CD4-positive, alpha-beta T cell treated with Interleukin-15 for 1 hour (primary cell): ENCODE measurements at places on chromosomes 3 and 15.

DNA sequence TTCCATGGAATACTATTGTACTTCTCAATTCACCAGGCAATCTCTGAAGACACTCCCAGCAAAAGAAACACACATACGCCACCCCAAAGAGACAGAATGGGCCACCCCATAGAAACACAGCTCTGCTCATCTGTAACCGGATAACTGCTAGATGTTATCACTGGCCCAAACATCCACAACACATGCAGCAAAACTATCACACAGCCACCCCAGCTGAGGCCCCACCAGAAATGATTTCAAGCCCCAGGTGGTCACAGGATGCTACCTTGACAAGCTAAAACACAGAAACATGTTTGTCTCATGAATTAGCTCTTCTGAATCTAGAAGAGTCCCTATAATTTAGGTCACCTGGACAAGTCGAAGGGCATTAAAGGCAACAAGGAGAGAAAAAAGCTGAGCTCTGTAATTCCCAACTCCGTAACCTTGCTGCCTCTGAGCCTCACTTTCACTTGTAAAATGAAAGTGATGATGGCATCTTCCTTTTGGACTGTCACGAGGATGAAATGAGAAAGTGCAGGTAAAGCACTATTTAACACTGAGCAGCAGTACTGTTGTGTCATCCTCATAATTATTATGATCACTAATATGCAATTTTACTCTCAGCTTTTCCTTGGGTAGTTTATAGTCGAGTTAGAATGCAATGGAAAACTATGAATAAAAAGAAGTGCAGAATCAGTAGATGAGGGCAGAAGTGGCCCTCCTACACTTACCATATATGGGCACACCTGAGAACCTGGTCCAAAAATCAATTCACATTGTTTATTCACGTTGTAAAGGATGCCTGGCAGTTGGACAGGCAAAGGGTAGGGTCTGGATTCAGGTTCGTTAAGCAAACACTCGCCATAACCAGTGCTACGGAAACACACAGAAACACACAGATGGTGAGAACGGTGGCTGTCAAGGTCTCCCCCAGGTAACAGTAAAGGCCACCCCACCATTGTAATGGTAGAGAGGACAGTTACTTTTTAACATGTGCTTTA, 38.6 kb downstream of the ADAMTS9 start:
- DNase-seq: no peak

DNA sequence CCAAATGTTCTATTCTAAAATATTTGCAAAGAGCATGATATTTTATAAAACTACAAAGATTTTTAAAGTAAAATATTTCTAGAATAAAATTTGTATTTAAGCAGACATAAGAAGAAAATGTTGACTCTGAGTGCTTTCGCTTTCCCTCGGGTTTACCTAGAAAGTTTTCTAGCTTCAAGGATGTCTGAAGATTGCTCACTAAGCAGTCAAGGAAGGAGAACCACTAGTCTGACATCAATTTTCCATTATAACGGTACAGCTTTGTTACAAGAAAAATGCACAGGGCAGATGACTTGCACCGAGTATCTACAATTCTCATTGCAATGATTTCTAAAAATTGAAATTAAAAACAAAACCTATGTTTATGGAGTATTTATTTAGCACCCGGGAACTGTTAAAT, 14.2 kb downstream of the GPR15 start:
- DNase-seq: no peak

DNA sequence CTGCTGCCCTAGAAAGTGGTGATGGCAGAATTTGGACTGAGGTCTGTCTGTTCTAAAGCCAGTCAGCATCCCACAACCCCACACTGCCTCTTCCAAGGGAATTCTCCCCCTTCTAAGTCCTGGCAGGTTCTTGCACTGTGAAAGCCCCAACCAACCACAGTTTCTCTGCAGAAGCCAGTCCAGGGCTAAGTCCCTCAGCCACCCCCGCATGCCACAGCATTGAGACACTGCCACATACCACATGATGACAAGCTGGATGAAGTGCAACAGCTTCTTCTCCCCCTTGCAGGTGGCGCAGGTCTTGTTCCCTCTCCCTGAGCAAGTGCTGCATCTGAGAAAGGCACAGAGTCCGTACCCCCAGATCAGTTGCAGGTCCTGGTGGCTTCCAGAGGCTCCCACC, 18.6 kb downstream of the SSUH2 start:
- DNase-seq: no peak

DNA sequence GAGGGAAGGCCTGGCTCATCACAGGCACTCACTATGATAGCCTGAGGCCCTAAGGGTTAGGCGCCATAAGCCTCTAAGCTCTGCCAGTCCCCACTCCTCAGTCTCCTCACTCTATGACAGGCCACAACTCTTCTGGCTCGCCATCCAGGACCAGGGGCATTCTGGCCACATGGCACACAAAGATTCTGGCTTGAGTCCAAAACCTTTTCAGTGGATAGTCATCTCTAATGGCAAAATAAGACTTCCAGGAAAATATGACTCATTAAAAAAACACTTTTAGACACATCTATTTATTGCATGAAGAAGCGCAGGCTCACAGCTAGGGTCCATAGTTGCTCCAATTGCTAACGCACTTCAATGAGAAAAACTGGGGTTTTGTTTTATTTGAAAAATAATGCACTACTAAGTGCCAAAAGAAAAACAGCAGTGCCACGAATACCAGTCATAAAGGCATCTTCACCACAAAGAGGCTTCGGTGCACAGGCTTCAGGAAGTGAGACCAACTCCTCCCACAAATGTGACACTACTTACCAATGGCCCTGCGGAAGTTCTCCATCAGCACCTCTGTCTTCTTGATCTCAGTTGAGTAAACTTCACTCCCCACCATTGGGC, 11.1 kb downstream of the RUVBL1 start:
- peak; percentile 46 for DNase-seq

DNA sequence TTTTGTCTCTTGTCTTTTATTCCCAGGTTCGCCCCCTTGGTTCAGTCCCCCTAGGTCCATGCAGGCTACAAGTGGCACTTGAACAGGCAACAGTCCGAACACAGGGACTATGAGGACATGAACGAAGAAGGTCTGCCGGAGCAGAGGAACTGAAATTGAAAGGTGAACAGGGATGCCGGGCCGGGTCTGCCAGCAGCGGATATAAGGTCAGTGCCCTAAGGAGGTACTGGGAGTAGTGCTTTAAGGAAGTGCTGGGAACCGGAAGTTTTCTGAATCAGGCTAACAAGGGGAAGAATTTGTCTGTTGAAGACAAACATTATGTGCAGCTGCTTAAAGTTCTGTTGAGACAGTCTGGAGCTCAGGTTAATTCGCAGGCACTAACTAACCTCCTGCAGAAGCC, 46.8 kb downstream of the LSM3 start:
- no peak for DNase-seq

DNA sequence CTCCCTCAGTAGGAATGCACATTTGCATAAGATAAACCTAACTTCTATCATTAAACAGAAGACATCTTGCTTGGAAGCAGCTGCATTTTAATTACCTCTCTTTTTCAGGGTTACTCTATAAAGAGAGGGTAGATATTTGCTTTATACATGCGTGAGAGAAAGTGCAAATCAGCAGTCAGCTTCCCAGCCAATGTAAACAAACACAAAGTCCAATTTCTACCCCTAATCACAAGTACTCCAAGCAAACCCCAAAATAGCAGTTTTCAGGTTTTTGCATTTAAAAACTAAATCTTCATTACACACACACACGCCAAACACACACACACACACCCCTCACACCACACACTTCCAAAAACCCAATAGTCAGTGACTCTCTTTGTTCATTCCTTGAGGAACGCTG, 303.9 kb upstream of the ALCAM start:
- DNase-seq: no peak

DNA sequence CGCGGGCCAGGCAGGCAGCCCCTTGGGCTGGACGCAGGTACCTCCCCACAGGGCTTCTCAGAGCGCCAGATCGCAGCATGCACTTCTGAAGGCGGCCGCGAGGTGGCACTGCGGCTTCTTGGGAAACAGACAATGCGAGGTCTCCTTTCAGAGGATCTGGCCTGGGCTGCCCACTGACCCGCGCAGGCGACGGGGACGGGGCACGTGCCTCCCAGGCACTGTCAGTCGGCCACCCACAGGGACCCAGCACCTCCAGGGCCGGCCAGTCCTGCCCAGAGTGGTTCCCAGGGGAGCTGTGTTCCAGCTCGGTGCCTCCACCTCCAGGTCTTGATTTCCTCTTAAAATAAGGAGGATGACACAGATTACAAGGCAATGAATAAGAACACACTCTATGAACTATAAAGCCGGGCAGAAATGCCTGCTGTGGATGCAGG, 24.4 kb upstream of the TXNRD3 start:
- peak; percentile 67 for DNase-seq

GRCh38 chr15:68340726-68341671, 63.5 kb downstream of the FEM1B start:
- DNase-seq: no peak

DNA sequence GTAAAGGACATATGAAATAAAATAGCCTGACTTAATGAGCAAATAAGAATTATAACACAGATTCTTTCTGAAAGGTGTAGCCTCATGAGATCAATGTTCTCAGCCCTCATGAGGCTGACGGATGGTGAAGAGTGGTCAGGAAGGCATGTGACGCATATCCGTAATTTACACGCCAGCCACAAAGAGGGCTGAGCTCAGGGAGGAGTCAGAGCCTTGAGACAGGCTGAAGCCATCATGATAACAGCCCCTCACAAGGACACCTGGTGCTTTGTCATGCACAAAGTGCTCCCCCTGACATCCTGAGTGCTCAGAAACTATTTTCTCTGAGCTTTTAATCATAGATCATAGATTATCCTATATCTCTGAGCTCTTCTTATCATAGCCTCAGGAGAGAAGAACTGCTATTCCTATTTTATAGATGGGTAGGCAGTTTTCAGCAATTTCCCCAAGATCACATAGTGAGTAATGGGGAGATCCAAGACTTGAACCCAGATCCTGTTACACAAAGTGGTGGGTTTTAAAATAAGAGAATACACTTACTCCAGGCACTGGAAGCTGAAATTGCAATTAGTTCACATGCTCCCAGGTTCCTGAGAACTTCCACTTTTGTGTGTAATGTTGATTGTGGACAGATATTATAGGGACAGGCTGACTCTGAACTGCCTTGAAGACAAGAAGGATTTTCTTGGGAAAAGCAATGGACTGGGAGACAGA, 267.1 kb downstream of the RPLP1 start:
- peak; percentile 84 for DNase-seq

DNA sequence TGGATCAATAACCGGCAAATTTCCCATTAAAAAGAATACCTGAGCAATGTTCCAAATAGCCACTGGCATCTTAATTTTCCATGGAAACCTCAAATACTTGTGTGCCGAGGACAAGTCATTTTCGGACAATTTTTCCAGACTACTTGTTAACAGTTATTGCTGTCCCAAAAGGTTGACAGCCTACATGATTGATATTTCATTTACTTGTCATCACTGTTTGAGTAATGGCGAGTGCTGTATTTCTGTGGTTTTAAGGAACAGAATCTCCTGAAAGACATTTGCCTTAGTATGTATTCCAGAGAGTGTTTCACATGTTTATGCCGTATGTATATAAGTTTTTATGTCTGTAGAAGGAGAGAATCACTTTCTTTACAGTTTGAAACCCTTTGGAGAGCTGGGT, 36.7 kb downstream of the MAP2K5 start:
- DNase-seq: no peak

- DNase-seq: no peak
Measured at GRCh38 chr3:153889905-153890334, 231.3 kb upstream of the ARHGEF26 start.

- DNase-seq: no peak
Measured at GRCh38 chr3:126915015-126915414, 67.9 kb upstream of the PLXNA1 start.

GRCh38 chr3:192825657-192826200, 91.9 kb downstream of the MB21D2 start:
- no peak for DNase-seq

DNA sequence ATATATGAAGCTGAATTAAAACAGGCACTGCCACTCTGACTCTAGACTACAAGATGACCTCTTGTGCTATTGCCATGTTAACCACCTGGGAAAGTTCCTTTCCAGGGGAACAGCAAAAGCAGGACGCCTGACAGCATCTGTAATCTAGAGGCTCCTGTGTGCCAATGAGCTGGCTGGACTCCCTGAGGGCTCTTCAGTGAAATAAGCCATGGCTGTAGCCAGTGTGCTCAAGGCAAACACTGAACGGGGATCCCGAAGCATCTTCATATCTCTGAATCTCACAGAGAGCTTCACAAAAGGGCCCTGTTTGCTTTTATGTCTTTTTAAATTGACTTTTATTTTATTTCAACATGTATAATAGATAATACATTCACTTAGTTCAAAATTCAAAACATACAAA, 57.2 kb downstream of the BFSP2 start:
- no peak for DNase-seq

DNA sequence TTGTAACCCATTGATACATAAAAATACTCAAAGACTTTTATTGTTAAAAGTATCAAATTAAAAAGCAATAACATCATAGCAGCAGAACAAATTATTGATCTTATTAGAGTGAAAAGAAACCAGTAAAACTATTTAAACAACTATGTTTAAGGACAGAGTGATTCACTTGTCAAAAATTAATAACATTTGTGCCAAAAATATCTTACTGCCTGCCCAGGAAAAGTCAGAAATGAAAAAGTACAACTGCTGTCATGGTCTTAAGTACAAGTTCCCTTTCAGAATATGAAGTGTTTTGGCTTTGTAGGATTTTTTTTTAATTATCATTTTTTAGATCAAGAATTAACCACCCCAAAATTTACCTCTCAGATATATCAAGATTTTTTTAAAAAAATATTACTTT, 3.4 kb downstream of the IFT57 start:
- no peak for DNase-seq

DNA sequence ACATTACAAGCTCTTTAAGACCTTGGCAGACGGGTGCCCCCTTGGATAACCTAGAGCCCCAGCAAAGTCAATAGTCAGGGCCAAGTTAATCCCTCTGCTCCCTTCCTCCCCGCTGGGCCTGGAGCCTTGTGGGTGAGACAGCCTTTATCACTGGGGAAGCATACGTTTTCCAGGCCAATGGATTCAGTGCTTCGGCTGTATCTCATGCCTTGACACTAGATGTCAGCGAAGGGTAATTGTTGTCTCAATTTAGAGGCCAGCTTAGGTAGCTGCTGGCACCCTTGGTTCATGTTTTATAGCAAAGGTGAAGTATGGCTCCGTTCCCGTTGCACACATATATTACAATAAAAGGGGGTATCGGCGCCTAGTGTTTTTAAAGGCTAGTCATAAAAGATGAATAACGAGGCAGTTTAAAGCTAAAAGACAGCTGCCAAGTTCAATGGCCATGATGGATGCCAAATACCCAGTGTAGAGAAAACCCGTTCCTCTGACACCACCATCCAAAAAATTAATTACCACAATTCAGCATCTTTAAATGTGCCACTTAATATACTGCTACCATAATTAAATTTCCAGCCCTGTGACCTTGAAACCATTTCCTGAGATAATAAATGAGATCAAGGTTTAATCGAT, 52.3 kb upstream of the BNIP2 start:
- DNase-seq: no peak

- peak; percentile 47 for DNase-seq
Measured at GRCh38 chr3:52532517-52532837, 1.2 kb downstream of the NT5DC2 start.

GRCh38 chr3:122962149-122962548, 65.4 kb downstream of the SEMA5B start:
- no peak for DNase-seq
